Metanephros (tissue), 2 donors: ENCODE measurements at places on chromosomes 11 and 22. TPM values are rescaled to one million over a fixed set of nuclear protein-coding genes. Genes with fewer than 3 reads are reported as not detected.

Gene RAB6A
- 109 TPM for total RNA-seq

Gene KDM2A
- total RNA-seq, result 70.5 TPM

Gene POTEH
- total RNA-seq, result not detected

Gene EMID1
- total RNA-seq, result 58.3 TPM

Gene OR10G4
- not detected for total RNA-seq

Gene LMO2
- 29.8 TPM for total RNA-seq

Gene FADS1
- total RNA-seq, result 25.9 TPM

Gene A4GALT
- total RNA-seq, result 22.6 TPM

Gene MEI1
- total RNA-seq, result 3.0 TPM

Gene OR51B4
- 1.5 TPM for total RNA-seq

Gene KIF18A
- total RNA-seq, result 8.8 TPM

Gene KCNJ11
- 17.0 TPM for total RNA-seq

Gene TEX54
- not detected for total RNA-seq

Gene OR5A2
- not detected for total RNA-seq

Gene ZP1
- total RNA-seq, result not detected

Gene DGCR6L
- total RNA-seq, result 62.5 TPM

Gene CYP2D6
- 2.5 TPM for total RNA-seq

Gene FAM168A
- total RNA-seq, result 33.3 TPM

Gene PACS1
- total RNA-seq, result 53.9 TPM

Gene ACAT1
- 160 TPM for total RNA-seq

Gene CATSPER1
- total RNA-seq, result not detected

Gene DERL3
- total RNA-seq, result 2.9 TPM
